ENCODE measurements at places on chromosomes 2 and 18. TPM values are rescaled to one million over a fixed set of nuclear protein-coding genes. Genes with fewer than 3 reads are reported as not detected.

STEAP3 gene
- 17.9 TPM for total RNA-seq

OSBPL6 gene
- 3.0 TPM for total RNA-seq

RASGRP3 gene
- total RNA-seq = 487 TPM

ST6GAL2 gene
- 10.9 TPM for total RNA-seq

CABYR gene
- total RNA-seq = 8.4 TPM

KIAA2012 gene
- total RNA-seq = 0.08 TPM

REEP1 gene
- 0.62 TPM for total RNA-seq

CNOT9 gene
- total RNA-seq = 56.1 TPM

ZSWIM2 gene
- not detected for total RNA-seq

FRZB gene
- total RNA-seq = 90.8 TPM

HOXD1 gene
- total RNA-seq = 3.8 TPM

CD207 gene
- total RNA-seq = 0.74 TPM

FMNL2 gene
- 41.7 TPM for total RNA-seq

ZNF512 gene
- total RNA-seq = 30.1 TPM

ST8SIA3 gene
- 0.64 TPM for total RNA-seq

PLB1 gene
- total RNA-seq = 3.2 TPM

HOXD3 gene
- total RNA-seq = 4.1 TPM

RNF125 gene
- 5.2 TPM for total RNA-seq

ANKRD30B gene
- total RNA-seq = not detected

ARMC9 gene
- total RNA-seq = 18.3 TPM

QPCT gene
- total RNA-seq = 50.6 TPM

TMEM247 gene
- not detected for total RNA-seq

CROCC2 gene
- total RNA-seq = not detected

ATP6V1B1 gene
- total RNA-seq = not detected

TUBA3E gene
- not detected for total RNA-seq

FHL2 gene
- total RNA-seq = 18.5 TPM

Data from endothelial cell (in vitro differentiated cells).